ENCODE measurements at places on chromosomes 7 and 10.
A peak's percentile ranks its signal among the peaks of the same experiment; 100 is the strongest.

GRCh38 chr7:47536661-47537611 lies 45.0 kb downstream of the TNS3 start:
- peak; percentile 90 for DNase-seq

DNA sequence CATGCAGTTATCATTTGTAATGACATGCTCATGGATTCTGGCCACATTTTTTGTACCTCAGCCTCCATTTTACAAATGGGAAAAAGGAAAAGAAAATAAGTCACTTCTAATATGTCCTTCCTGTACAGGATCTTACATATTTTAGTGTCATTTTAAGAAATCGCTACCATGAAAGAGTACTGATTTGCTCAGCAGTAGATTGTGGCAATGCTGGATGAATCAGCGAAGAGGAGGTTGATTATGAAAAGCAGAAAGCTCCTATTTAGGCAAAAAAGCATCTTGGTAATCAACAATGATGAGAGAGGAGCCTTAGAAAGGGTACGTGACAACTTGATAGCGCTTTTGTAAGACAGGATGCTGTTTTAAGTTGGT lies 522.9 kb downstream of the PARD3 start:
- no peak for DNase-seq

DNA sequence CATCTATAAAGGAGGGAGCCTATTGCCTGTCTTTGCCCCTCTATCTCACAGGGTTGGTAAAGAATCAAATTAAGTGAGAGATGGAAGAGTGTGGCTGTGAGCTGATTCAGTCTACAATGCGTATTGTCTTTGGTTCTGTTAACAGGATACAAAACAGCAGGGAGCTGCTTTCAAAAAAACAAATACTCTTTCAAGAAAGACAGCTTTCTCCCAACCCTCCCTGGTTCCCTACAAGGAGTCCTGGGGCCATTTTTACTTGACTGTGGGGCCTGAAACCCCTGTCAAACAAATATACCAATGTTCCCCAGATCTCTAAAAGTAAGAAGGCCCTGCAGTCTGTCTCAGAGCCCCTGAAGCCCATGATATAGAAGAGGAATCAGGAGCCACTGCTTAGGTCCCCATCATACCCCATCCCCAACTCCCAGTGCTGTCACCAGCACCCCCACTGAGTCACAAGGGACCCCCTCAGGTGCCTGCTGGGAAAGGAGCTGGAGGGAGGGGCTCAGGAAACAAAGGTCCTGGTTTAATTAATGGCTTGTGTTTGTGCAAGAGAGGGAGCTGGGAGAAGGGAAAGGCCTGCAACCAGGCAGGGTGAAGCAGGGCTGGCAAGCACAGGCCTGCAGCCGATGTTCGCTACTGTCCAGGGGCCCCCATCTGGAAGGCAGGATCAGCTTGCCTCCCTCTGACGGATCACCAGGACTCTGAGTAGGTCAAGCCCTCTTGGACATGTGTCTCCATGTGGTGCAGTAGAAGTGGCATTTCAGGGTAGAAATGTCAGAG lies 182.0 kb upstream of the GHITM start:
- no peak for DNase-seq

DNA sequence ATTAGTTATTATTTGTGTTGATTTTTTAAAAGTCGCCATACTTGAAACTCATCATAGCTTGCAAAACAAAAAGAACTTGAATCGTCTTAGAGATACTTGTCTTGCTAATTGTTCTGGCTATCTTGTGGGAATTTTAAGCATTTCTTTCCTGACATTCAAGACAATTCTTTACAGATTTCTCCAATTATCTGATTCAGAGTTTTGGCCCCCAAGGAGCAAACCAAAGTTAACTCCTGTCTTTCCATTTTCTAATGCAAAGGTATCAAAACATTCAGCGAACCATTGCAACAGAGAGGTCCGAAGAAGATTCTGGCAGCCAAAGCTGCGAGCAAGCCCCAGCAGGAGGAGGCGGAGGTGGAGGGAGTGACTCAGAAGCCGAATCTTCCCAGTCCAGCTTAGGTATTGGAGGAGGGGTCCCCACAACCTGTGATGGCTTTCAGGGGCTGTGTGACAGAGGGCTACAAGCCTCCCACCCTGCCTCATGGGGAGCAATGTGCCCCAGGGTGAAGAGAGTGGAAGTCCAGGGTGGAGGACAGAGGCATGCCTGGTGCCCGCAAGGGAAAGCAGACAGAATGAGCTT lies 119.4 kb upstream of the STK17A start:
- peak; percentile 39 for DNase-seq

- peak; percentile 27 for DNase-seq
Observed at GRCh38 chr7:41508755-41509154, 194.1 kb downstream of the INHBA start.

DNA sequence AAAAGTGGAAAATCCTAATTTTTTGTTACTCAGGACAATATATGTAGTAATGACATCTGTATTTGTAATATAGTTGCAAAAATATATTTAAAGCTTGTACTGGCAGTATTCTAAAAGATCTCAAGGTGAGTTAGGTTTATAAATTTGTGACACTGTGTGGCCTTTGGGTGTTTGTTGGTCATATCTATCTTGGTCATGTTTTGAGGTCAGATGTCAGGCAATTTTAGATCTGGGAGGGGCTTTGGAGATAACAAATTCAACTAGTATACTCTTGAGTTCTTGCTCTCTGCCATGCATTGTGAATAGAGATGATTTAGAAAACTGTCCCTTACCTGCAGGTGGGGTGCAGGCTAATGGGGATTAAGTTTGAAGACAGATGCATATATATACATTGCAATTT lies 3.1 kb downstream of the TBC1D12 start:
- no peak for DNase-seq

GRCh38 chr7:157517782-157518513 lies 181.1 kb downstream of the DNAJB6 start:
- no peak for DNase-seq

- DNase-seq = no peak
Observed at GRCh38 chr7:80187727-80188126, 53.1 kb downstream of the GNAI1 start.

DNA sequence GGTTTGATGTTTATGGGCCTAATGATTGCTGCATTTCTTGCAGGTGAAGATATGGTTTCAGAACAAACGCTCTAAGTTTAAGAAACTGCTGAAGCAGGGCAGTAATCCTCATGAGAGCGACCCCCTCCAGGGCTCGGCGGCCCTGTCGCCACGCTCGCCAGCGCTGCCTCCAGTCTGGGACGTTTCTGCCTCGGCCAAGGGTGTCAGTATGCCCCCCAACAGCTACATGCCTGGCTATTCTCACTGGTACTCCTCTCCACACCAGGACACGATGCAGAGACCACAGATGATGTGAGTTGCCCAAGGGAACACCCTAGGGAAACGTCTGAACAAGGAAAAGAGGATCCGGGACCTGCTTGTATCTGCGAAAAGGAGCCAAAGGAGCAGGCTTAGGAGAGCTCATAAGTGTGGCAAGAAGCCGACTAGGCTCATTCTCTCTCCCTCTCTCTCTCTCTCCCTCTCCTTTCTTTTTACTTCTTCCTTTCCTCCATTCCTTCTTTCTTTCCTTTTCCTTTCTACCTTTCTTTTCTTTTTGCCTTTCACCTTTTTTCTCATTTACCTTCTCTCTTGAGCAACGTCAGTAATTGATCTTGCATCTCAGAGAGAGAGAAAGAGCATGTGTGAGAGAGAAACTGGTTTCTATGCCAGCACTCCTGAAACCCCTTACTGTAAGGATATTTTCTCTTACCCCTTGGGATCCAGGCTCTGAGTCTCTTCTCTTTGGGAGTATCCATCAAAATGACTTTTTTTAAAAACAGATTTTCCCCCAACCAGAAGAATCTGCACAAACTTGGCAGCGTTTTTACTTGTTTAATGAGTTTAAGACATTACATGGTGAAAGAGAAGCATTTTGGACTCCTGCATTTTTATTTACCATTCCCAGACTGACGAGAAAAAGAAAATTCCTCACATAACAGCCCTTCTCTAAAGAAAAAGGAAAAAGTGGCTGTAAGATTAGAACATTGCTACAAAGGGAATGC lies 4.7 kb downstream of the DLX6 start:
- no peak for DNase-seq

GRCh38 chr7:220151-220841 lies 27.9 kb downstream of the FAM20C start:
- DNase-seq = no peak

DNA sequence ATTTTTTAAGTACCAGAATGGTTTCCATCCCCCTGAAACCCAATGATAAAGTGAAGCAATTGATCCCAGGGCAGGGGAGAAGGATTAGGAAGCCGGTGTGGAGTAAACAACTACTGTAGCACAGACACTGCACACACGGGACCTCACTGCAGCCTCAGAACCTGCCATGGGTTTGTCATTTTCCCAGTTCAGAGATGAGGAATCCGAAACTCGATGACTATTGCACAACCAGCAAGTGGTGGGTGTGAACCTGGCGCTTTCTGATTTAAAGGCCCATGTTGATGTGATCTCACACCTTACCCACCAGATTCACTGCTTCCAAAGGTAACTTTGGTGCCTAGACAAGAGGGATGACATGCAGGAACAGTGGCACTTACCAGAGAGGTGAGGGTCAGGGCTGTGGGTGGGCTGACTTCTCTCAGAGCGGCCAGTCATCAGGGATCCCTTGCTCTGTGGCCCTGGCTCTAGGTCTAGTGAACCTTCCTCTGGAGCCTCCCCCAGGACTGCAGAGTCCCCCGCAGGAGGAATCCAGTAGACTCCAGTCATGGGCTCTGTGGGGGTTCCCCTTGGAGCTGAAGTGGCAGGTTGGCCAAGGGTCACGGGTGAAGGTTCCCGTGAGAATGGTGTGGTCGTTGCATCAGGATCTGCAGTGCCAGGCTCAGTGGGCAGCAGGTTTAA lies 62.8 kb downstream of the PKD1L1 start:
- DNase-seq = no peak

GRCh38 chr7:2473496-2474180 lies 2.6 kb downstream of the GRIFIN start:
- DNase-seq = no peak

DNA sequence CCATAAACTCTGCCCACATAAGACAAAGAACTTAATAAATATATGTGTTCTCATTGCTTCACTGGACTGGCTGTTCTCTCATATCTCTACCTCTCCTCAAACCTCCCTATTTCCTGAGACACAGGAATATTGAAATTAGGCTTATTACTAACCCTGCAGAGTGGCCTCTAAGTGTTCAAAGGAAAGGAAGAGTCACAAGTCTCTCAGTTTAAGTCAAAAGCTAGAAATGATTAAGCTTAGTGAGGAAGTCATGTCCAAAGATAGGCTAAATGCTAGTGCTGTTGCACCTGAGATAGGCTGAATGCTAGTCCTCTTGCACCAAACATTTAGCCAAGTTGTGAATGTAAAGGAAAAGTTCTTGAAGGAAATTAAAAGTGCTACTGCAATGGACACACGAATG lies 41.1 kb downstream of the GNAI1 start:
- no peak for DNase-seq

DNA sequence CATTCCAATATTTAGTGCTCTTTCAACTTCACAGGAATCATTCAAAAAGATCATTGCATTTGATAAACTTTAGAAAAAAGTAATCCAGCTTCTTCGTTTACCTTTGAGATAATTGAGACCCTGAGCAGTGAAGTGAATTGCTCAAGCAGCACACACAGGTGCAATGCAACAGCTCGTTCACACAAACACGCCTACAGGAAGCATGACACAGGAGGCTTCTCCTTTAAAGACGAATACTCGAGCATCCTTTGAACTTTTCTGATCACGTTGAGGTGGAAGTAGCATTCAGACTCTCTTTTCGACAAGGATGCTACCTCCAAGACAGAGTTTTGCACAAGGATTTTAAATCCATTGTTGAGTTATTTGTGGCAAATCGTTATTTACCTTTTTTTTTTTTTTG lies 18.0 kb upstream of the RSU1 start:
- DNase-seq = no peak

GRCh38 chr7:67856046-67856445 lies 859.4 kb downstream of the TYW1 start:
- no peak for DNase-seq

GRCh38 chr7:96179341-96179740 lies 142.6 kb downstream of the SLC25A13 start:
- DNase-seq = peak; percentile 13

DNA sequence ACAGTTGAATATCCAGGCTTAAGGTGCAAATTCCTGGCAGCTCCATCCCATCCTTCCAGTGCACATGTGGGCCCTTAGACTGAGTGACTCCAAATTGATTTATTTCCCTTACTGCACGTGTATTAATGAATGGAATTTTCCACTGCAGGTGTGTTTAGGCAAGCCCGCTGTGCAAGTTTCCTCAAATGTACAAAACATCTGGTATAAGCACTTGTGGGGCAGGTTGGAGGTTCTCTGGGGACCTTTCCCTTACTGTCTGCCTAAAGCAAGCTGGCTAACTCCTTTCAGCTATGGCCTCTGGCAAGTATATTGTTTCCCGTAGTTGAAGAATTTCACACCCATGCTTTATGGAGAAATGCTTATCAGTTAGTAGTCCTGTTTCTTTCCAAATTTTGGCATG lies 25.3 kb upstream of the GIMAP6 start:
- no peak for DNase-seq
